ENCODE measurements at places on chromosomes 2 and 18.

- no peak for DNase-seq
Observed at GRCh38 chr2:227222292-227222691, 57.9 kb downstream of the COL4A3 start.

DNA sequence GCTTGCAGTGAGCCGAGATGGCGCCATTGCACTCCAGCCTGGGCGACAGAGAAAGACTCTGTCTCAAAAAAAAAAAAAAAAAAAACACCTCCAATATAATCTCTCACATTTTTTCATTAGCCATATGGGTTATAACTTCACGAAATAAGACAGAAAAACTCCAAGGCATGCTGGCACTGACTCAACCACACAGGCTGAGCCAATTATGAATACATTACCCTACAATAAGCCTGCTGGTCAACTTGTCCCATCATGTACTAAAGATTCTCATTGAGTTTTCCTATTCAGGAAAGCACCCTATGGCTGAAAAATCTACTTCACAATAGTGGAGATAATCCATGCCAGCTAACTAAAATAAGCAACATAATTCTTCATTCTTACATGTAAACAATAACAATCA lies 12.8 kb upstream of the MAP3K20 start:
- no peak for DNase-seq

DNA sequence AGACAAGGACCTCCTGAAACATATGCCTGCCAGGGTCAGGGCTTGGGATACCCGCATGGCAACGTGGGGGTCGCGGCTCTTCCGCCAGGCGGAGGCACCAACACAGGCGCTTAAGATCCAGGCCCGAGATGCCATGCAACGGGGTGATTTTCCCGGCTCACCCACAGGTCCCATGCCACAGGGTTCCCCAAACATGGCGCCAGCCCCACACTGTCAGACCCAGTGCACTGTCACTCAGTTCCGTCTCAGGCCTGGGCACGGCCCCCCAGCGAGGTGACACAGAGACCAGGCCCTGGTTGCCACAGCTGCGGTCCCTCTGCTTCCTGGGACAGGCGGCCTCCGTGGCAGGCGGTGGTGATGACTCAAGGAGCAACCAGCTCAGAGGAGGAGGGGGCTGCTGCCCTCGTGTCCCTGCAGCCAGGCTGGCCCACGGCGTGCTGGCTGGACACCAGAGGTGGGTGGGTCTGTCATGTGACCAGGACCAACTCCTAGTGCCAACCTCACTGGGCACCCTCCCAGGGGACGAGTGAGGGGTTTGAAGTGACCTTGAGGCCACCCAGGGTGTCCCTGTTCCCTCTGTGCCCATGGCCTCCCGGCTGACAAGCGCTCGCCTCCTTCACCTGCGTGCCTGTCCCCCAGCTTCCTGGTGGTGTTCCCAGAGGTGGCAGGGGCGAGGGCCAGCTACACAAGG lies 4.9 kb downstream of the PDCD1 start:
- DNase-seq, result no peak

- no peak for DNase-seq
Observed at GRCh38 chr2:188582211-188582610, 290.5 kb downstream of the GULP1 start.

DNA sequence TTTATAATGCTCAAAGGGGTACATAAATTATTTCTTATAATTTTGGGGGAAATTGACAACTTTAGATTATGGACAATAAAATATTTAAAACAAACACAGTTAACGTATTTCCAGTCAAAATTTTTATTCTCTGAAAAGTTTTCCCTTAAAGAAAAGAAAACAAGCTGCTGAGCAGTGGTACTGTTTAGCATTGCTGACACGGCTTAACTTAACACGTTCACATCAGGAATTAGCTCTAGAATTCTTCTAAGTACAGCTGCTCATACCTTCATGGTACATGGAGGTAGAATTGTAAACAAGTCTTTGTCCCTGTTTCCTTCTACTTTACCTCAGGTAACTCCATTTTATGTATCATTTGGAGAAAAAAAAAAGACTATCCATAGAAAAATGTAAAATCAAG lies 2.0 kb downstream of the SLC38A11 start:
- DNase-seq, result no peak

GRCh38 chr18:8561123-8561910 lies 47.9 kb upstream of the RAB12 start:
- no peak for DNase-seq

GRCh38 chr18:37853706-37854105 lies 288.1 kb upstream of the CELF4 start:
- DNase-seq, result no peak

GRCh38 chr2:915979-916378 lies 34.7 kb upstream of the SNTG2 start:
- no peak for DNase-seq

DNA sequence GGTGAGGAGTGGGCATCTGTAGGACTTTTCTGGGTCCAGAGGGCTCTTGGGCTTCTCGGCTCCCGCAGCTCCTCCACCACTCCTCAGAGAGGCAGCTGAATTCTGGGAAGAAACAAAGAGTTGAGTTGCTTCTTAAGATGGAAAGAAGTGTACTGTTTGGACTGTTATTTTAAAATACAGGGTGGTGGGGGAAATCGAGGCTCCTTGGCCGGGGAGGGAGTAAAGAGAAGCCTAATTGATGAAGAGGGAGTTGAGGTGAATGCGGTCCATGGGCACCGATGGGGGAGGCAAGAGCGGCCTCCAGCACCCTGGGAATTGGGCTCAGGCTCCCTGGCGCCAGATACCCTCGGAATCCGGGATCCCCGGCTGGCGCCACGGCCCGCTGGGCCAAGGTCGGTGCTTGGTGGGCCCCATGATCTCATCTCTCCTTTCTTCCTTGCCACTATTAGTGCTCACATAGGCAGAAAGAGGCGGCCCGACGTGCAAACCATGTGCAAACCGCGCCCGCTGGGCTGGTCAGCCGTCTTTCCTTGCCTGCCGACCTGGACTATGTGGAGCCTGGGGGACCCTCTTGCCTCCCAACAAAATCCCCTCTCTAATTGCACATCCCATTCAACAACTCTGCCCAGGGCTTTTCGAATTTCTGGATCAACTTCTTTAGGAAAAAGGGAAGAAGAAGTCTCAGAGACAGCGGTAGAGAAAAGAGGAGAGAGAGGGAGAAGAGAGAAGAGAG lies 604 bp upstream of the SIX3 start:
- no peak for DNase-seq

- DNase-seq, result no peak
Observed at GRCh38 chr2:119290859-119291587, 67.4 kb downstream of the STEAP3 start.

GRCh38 chr2:146324951-146325350 lies 1519.9 kb upstream of the ACVR2A start:
- no peak for DNase-seq

- DNase-seq, result no peak
Observed at GRCh38 chr2:179950391-179950790, 56.7 kb downstream of the CWC22 start.

- no peak for DNase-seq
Observed at GRCh38 chr2:200040831-200041230, 85.4 kb downstream of the MAIP1 start.

GRCh38 chr2:29841386-29842004 lies 79.9 kb downstream of the ALK start:
- peak; percentile 33 for DNase-seq

GRCh38 chr2:229173825-229174359 lies 97.2 kb downstream of the PID1 start:
- no peak for DNase-seq

- DNase-seq, result no peak
Observed at GRCh38 chr18:3283908-3284307, 22.0 kb downstream of the MYL12B start.

DNA sequence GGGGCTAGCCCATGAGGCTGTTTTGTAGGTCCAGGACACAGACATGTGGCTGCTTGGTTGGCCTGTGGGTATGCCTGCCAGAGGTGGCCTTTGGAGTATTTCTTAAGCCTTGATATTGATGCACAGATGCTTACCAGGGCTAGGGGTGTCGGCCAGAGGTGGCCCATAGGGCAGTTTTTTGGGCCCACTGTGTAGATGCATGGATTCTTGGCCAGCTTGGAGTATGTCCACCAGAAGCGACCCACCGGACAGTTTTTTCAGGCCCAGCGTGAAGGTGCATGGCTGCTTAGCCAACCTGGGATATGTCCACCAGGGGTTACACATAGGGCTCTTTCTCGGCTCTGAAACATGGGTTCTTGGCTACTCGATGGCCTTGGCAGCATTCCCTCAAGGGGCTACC lies 1199.1 kb downstream of the CNTNAP5 start:
- DNase-seq, result no peak

DNA sequence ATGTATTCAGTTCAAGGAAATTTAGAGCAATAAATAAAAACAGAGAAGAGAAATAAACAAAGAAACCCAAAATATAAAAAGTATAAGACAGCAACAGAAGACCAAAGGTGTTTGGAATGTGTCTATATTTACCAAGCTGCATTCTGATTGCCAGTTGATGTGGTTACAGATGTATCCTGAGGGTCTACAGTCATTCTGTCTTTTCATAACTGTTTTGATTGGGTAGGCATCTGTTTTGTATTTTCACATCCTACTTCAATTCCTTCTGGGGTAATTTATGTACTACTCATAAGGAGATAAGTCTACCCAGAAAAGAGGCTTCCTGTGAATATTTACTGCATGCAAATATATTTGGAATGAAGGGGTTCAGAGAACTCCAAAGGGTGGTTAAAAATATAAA lies 596.8 kb upstream of the GCFC2 start:
- DNase-seq, result no peak

GRCh38 chr2:134319596-134320254 lies 65.9 kb downstream of the MGAT5 start:
- DNase-seq, result no peak

- DNase-seq, result no peak
Observed at GRCh38 chr2:132837769-132838168, 167.8 kb upstream of the LYPD1 start.

DNA sequence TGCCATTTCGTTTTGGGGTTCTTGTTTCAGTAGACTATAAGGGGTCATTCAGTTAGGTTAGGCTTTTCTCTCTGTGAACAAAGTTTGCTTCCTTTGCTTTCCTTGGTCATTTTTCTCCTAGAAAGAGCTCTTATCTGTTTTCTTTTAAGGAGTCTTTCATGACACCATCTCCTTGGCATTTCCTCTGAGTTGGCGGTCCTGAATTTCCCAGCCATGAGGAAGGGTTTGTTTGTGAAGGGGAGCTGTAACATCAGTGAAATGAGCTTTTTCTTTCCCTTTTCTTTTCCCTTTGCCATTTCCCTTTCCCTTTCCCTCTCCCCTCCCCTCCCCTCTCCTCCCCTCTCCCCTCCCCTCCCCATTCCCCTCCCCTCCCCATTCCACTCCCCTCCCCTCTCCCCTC lies 61.7 kb downstream of the MAP4K4 start:
- DNase-seq, result no peak

DNA sequence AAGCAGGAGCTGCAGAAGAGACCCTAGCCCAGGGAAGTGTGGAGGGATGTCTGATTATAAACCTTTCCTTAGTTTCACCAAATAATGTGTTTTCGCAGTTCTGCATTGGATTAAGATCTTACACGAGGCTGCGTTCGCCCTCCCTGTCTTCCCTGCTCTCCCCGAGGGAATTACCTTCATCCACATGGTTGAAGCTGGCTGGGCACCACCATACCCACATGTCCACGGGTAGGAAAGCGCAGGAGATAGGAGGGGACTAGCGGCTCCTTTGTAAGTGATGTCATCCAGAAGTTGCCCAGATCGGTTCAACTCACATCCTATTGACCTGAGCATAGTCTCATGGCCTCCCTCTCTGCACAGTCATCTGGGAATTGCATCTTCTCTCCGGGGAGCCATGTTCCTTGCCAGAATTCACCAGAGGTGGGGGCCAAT lies 1.1 kb downstream of the TTL start:
- no peak for DNase-seq

DNA sequence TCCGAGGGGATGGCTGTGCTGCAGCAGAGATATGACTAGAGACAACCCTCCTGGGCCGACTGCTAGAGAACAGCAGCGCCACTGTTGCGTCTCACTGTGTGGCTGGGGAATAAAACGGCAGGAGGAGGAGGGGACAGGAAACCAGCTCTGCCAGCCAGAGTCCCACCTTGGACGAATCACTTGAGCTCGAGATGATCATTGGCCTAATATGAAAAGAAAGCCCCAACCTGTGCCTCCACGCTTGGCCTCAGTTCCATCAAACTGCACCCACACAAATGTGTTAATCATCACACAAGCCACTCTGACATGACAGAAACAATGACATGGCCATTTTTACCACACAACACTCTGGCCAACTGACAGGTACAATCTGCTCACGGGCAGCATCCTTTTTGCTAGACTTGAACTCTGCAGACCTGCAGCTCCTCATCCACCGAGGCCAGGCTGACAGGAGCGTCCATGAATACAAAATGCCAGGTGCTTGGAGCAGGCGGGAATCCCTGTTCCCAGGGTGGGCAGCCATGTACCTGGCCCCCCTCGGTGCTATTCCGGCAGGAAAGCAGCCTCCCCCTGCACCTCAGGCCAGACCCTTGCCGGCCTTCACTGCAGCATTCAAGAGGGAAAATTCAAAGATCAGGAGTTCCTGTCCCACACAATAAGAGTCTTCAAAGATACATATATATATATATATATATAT lies 52.3 kb downstream of the PARD6G start:
- no peak for DNase-seq

- no peak for DNase-seq
Observed at GRCh38 chr2:10267551-10268465, 34.9 kb upstream of the HPCAL1 start.

DNA sequence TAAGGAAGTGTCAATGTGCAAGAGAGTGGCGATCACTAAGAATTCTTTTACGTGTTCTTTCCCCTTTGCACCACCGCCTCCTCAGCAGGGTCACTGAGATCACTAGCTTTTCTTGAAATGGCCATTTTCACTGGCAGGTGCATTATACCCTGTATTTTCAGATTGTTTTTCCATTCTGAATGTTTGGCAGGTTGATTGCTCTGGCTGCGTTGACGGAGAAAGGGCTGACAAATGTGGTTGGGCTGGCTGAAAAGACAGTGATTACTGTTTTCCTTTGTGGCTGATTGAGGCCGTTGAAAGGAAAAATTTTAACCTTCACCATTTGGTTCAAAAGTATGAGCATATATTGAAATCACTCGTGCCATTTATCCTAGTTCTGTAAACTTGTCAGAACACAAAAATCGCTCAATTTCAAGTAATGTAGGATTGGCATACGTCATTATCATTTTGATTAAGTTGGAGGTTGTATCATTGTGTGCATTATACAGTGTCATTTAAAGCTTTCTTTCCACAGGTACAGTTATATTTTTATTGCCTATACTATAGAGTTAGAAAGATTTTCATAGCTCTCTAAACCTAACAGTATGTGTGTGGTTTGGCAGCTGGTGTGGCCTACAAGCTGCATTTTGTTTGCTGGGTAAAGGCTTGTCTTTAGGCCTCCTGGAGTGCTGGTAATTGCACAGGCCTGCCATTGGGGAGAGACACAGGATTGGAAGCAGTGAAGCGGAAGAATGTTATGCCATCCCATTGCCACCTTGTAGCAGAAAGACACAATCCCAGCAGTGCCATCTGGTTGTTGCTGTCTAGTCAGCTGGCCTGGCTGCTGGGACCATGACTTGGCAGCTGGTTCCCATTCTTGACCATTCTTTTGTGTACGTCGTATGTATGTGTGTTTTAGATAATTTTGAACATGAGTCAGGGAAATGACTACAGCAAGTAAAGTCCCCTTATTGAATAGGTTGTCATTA lies 36.7 kb downstream of the DYNC1I2 start:
- DNase-seq, result no peak
